ENCODE measurements at places on chromosomes 7 and 10.

- DNase-seq = no peak
These were observed 423.8 kb downstream of the ARL4A start for GRCh38 chr7:13111230-13111629.

- peak; percentile 11 for DNase-seq
These were observed 95.3 kb upstream of the CYP26C1 start for GRCh38 chr10:92965314-92965713.

DNA sequence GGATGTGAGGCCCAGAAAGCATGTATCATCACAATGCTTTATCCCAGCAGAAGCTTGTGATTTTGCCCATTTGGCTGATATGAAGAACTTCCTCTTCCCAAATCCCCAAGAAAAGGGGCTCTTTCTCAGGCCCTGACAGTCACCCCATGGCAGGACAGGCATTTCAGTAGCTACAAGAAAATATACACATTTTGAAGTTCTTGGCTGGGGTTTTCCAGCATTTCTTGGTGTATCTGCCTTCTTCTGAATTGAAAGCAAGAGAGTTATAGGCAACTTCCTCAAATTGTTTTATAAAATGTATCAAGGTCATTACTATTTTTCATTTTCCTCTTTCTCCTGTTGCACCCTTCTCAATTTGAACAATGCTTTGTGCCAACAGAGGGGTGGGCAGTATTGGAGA is 63.3 kb upstream of the PDLIM1 start:
- DNase-seq = no peak

DNA sequence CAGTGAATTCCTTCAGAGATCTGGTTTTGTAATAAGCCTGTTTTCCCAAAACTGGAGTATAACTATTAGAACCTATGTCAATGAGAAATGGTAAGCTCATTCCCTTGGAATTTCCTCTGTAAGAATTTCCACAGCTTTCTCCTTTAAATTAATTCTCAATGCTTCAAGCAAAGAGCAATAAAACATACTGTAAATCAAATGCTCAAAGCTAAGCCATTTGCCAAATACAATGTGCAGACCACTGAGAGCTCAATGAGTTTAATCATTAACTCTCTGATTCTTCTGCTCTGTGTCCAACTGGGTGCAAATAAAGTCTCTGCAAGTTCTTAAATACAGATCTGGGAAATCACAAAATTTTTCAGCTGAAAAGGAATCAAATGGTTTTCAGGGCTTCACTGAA is 227.6 kb upstream of the IMMP2L start:
- DNase-seq = no peak

GRCh38 chr10:29160150-29160617 is 128.7 kb upstream of the LYZL1 start:
- no peak for DNase-seq

GRCh38 chr7:2978408-2978807 is 65.3 kb downstream of the CARD11 start:
- peak; percentile 66 for DNase-seq

DNA sequence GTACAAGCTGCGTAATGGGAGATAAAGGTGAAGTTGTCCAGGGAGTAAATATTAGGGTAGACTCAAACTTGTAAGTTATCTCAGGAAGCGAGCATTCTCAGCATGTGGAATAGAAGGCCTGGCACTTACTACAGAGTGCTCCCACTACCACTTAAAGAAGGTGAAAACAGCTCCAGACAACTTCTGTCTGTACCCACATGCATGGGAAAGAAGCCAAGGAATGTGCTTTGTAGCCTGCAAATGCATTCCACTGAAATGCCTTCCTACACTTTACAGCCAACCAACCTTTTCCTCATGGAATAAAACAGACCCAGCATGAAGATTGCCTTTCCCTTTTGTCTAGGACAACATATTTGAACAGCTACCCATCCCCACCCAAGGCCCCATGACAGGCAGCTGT is 45.4 kb upstream of the NPSR1 start:
- no peak for DNase-seq

GRCh38 chr7:155583636-155584035 is 37.3 kb upstream of the CNPY1 start:
- DNase-seq = no peak

DNA sequence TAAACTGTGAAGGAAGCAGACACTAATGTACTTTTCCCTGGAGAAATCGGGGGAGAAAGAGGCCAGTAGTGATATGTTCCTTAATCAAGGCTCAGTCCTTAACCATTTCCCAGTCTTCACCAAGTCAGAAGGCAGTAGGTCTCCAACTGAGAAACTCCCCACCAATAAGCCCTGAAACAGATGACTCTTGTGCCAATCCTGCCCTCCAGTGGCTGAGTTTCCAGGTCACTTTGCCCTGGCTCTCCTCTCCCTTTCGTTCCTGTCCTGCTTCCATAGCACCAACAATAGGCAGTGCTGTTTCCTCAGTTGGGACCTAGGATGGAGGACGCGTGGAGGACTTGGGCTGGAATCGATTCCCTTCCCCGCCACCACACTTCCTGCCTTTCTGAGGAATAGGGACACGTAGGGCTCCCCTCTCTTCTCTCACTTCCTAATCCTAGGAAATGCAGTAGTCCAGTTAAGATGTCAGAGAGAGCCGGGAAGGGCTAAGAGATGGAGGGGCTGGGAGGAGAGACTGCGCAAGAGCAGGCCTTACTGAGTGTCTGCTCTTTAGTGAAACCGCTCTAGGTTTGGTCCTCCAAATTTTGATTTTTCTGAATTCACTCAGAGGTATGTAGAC is 23.4 kb downstream of the ATOH7 start:
- DNase-seq = no peak

DNA sequence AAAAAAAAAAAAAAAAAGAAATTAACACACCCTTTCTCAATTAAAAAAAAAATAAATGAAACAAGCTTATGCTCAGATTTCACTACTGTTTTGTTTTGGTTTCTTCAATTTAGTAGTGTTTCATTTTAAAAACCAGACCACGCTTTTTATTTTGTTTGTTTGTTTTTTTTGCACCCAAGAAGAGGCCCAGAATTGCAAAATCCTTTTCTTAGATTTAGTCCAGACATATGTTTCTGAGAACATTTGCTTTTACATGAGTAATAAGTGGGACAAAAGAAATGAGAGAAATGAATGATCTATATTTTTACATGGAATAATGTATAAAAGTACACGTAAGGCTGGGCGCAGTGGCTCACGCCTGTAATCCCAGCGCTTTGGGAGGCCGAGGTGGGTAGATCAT is 34.5 kb upstream of the CAMK1D start:
- no peak for DNase-seq

GRCh38 chr7:116280803-116281202 is 70.5 kb downstream of the TES start:
- no peak for DNase-seq

- no peak for DNase-seq
These were observed 141.4 kb downstream of the HERPUD2 start for GRCh38 chr7:35553519-35553918.

- DNase-seq = no peak
These were observed 27.0 kb downstream of the PAPOLB start for GRCh38 chr7:4834601-4835397.

GRCh38 chr10:117476716-117477115 is 65.8 kb upstream of the EMX2 start:
- DNase-seq = no peak

DNA sequence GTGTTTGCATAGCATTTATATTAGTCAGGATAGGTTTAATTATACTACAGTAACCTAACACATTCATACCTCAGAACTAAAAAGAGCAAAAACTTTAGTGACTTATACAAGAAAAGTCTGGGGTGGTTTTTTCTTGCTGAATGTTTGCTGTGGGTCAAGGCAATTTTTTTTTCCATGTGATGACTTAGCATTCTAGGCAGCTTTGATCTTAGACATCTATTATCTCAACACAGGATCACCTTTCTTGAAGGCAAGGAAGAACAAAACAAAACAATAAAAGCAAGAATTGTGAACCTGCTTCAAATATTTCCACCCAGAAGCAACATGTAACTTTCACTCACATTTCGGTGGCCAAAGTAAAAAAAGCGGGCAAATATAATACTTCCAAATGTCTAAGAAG is 20.7 kb upstream of the CBLL1 start:
- no peak for DNase-seq

GRCh38 chr10:1187151-1187854 is 131.1 kb downstream of the WDR37 start:
- no peak for DNase-seq

DNA sequence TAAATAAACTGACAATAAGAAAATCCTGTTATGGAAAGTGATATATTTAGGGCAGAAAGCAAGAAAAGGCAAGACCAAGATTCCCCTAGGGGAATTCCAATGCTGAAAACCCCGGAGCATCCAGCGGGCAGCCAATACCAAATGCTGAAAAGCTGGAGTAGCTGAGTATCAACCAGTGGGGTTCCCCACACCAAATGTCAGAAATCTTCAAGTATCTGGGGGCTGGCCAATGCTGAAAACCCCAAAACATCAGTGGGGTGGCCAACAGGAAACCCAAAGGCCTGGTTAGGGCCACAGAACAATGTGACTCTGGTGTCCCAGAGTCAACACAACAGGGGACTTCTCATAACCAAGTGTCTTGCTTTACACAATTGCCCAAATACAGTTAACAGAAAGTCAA is 271.8 kb upstream of the CACNA2D1 start:
- no peak for DNase-seq

DNA sequence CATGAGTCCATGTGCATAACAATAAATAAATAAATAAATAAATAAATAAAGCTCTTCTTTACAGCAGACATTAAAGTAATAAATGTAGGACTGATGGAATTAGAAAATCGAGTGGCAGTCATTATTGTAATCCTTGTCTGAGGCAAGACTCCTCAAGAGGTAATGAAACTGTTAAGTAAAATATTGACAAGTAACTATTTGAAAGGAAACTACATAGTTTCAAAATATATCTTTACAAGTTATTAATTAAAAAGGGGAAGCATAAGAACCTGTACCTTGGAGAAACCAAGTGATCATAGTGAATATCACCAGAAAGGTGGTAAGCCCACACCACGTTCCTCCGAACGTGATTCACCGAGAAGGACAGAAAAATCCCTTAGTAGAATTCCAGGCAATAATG is 285.6 kb upstream of the SORCS1 start:
- no peak for DNase-seq

GRCh38 chr10:75395066-75395931 is 6.3 kb downstream of the ZNF503 start:
- no peak for DNase-seq

- no peak for DNase-seq
These were observed 8.0 kb upstream of the PWWP2B start for GRCh38 chr10:132388891-132389432.

DNA sequence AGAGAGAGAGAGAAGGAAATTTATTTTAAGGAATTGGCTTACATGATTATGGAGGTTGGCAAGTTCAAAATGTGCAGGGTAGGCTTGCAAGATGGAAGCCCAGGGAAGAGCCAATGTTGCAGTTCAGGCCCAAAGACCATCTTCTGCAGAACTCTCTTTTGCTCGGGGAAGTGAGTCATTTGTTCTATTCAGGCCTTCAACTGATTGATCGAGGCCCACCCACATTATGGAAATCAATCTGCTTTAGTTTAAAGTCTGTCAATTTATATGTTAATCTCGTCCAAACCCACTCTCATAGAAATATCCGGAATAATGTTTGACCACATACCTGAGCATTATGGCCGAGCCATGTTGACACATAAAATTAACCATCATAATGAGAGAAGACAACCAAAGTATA is 113.3 kb upstream of the CXCL12 start:
- DNase-seq = no peak

- peak; percentile 66 for DNase-seq
These were observed 163.8 kb upstream of the KLF6 start for GRCh38 chr10:3948843-3949242.

GRCh38 chr7:85516675-85517074 is 329.8 kb upstream of the SEMA3D start:
- DNase-seq = no peak

DNA sequence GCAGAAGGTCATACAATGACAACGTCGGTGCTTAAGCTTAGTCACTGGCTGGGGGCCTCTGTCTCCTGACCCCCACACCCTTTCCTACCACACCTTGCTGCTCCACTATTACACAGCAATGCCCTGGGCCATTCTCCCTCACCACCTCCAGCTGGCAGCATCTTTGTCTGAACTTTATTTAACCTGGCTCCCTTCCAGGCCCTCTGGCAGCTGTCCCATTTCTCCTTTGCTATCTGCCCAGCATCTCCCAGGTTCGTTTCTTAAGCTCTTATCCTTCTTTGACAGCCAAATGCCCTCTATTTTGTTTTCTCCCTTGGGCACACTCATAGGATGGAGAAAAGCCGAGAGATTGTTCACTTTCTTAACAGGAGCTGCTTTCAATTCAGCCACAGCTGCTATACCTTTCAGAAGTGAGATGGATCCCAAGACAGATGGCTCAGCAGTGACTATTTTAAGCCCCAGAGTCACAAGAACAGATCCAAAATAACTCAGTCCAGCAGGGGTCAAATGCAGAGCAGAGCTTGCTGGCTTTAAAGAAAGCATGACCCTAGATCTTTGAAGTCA is 1277.1 kb upstream of the AUTS2 start:
- DNase-seq = no peak

- DNase-seq = no peak
These were observed 71.7 kb downstream of the MTURN start for GRCh38 chr7:30206491-30206890.

DNA sequence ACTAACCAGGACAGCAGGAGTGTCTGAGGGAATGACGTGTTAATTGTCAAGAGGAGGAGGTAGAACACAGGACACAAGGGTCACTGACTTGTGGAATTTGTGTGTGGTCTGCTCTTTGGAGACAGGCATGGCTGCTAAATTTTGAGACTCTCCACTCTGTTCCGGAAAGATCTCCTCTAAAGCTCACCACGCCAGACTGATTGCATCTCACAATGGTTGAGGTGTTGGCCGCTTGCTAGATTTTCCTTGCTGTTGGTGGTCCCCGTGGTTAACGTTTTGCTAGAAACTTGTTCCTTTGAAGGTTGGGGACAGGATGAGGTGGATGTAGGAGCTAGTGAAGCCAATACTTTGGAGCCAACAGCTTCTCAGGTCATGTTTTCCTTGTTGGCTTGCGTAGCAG is 57.0 kb downstream of the MCMBP start:
- no peak for DNase-seq

DNA sequence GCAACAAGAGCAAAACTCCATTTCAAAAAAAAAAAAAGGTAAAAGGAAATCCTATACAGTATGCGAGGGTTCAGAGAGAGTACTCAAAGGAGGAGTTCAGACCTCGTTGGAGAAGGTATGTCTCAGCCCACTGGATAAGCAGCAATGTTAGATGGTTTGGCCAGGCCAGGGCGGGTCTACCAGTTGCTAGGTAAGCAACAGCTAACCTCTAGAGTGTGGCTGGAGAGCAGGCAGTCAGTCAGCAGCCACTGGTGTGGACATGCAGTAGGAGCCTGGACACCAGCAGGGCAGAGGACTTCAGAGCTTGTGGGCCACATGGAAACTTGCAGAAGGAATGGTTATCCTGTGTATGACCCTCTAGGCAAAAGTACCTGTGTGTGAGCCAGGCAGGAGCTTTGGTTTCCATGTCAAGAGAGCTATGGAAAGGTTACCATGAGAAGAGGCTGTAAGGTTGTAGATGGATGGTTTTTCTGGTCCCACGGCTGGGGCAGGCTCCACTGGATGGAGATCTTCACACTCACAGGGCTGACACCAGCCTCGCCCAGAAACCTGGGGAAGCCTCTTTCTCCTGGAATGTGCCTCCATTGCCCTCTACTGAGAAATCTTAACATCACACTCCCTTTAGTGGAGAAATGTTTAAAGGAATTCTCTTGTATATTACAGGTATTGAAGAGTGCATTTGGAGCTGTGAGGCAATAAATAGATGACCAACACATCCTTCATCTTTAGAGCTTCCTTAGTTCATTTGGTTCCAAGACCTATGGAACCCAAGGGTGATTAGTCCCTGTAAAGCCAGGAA is 63.6 kb downstream of the CCDC186 start:
- DNase-seq = no peak

- DNase-seq = no peak
These were observed 65.3 kb downstream of the LMBR1 start for GRCh38 chr7:156827587-156828203.

Data from thymus (tissue), 14 donors.